ENCODE measurements at places on chromosomes 12 and 14.

DNA sequence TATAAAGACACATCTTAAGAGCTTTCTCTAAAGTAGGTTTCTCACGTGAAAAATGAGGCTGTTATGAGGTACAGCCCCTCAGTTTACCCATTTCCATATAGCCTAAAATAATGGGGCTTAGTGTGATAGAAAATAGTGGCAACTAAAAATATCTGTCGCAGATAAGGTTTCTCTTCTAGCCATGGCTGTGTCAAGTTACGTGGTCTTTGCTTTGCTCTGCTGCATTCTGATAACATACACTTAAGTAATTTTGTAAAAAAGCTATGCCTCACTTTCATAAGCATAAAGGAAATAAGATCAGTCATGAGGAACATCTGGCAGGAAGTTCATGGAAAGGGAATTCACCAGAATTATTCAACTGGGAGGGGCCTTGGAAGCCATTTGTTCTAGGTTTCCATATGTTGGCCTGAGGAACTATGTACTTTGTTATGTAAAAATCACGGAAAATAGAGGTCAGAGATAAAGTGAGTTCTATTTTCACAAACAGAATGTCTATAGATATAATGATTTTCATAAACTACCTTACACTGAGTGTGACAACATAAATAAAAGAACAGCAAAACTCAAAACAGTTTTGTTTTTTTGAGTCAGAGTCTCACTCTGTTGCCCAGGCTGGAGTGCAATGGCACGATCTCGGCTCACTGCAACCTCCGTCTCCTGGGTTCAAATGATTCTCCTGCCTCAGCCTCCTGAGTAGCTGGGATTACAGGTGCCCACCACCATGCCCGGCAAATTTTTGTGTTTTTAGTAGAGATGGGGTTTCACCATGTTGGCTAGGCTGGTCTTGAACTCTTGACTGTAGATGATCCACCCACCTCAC, 195.6 kb upstream of the KRR1 start:
- no peak for DNase-seq

- peak; percentile 44 for DNase-seq
Measured at GRCh38 chr14:89617481-89618329, 200.7 kb upstream of the FOXN3 start.

GRCh38 chr14:96989306-96989705, 192.1 kb downstream of the VRK1 start:
- DNase-seq = no peak

GRCh38 chr14:64688811-64689281, 15.4 kb upstream of the PLEKHG3 start:
- DNase-seq = no peak

GRCh38 chr14:101859538-101859902, 98.0 kb downstream of the PPP2R5C start:
- no peak for DNase-seq

GRCh38 chr14:98259881-98260280, 1012.1 kb downstream of the BCL11B start:
- DNase-seq = no peak

DNA sequence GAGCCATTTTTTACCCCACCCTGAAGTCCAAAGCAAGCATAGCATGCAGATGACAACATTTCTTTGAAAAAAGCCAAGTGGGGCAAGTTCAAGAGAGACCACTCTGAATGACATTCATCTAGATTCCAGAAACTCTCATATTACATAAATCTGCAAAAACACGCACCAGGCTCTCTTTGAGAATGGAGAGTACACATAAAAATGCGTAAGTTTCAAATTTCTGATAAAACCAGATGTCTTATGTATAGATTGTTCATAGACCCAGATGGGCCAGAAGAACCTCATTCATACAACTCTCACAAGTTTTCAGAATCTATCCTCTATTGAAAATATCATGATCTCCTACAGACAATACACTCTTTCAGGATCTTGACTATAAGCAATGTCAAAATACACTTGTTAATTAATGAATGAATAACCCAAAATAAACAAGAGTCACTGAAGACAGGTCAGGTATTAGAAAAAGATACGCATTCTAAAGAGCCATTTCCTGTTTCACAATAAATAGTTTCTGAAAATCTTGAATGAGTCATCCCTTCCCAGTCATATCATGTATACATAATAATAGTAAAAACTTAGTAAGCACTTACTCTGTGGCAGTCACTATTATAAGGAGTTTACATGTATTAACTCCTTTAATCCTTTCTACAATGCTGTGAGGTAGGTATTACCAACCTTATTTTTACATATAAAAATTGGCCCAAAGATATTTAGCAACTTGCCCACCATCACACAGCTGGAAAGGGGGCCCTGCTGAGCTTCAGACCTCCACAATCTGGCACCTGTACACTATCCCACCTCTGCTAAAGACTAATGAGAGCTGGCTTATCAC, 72.0 kb downstream of the PPP2R5E start:
- no peak for DNase-seq

- no peak for DNase-seq
Measured at GRCh38 chr14:104238424-104239184, 100.2 kb downstream of the KIF26A start.

- DNase-seq = no peak
Measured at GRCh38 chr12:56688846-56689109, 694 bp upstream of the PTGES3 start.

DNA sequence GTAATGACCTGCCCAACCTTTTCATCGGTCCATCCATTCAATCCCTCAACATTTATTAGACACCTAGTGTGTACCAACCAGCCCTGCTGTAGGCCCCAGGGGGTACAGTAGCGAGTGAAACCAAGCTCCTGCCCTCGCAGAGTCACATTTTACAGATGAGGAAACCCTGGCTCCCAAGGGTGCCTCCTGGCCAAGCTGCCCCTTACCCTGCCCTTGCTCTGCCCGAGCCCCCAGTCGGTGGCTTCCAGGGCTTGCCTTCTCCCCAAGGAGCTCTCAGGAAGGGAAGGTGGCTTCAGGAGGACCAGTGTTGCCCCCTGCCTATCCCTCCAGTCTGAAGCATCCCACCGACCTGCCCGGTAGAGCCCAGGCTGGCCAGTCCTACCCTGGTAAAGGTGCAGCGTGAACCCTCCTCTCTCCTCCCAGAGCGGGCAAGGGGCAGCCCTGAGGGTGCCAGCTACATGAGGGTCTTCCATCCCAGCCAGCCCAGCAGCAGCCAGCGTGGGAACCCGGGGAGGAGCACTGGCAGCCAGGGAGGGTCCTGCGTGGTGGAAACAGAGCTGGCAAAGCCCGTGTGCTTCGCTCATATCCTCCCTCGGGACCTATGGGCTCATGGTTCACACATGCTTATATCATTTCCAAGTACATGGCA, 670 bp upstream of the BEGAIN start:
- no peak for DNase-seq

GRCh38 chr14:104792101-104792884, 3.3 kb downstream of the AKT1 start:
- peak; percentile 22 for DNase-seq

GRCh38 chr12:83122623-83122934, 435.9 kb downstream of the TMTC2 start:
- DNase-seq = no peak

DNA sequence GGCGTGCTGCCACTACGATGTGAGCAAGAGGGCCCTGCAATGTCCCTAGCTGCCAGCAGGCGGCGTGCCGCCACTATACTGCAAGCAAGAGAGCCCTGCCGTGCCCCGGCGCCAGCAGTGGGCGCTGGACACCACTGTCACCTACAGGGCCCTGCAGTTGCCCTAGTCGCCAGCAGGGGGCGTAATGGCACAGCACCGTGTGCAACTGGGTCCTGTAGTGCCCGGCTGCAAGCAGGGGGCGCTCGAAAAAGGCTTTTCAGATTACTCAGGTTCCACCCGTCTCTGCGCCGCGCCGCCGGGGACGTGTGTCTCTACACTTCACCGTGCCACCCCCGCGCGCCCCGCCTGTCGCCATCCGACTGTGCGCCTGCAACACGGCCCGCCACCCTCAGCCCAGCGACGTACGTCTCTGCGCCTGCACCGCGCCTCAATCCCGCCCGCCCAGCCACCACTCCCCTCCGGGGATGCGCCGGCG, 1356.9 kb downstream of the TMEM121 start:
- no peak for DNase-seq

- no peak for DNase-seq
Measured at GRCh38 chr14:20757965-20758364, 10.2 kb upstream of the EDDM3B start.

DNA sequence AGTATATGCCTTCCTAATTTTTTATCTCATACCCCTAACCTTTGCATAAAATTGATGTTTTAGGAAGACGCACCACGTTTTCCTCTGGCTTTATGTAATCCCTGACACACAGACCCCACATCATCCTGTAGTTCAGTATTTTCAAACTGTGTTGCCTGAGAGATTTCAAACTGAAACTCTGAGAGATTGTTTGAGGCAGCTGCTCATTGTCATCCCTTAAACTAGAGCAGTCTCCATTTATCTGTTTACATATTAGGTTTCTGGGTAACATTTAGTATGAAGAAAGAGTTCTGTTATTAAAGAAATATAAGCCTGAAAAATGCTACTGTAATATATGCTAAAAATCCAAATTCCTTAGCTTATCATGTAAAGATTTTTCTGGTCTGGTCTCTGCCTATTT, 24.3 kb downstream of the MNAT1 start:
- peak; percentile 10 for DNase-seq

DNA sequence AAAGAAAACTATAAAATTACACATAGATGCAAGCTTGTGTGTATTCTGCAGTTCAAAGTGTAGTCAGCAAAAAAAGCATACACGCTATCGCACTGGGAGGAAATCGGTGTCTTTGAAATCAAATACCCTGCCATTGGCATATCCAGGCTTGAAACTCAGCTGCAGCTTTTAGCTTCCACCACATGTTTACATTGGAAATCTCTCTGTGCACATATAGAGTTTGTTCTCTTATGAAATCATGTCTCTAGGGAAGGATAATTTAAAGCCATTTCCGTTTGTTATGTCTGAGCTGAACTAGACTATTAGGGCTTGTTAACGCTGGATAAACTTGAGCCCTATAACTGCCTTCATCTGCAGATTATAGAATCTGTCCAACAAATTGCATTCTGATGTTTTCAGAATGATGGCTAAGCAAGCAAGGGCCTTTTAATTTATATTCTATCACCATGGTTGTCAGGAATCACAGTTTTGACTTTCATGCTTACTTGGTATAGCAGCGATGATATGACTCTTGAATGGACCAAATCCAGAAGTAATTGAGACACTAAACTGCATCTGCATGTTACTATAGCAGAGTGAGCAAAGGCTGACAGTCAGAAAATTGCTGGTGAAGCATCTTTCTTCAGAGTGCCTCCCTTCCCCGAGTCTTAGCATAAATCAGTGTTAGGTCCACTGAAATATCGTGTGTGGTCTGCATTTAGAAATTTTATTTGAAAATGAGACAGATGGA, 442.8 kb downstream of the ZFP36L1 start:
- no peak for DNase-seq

DNA sequence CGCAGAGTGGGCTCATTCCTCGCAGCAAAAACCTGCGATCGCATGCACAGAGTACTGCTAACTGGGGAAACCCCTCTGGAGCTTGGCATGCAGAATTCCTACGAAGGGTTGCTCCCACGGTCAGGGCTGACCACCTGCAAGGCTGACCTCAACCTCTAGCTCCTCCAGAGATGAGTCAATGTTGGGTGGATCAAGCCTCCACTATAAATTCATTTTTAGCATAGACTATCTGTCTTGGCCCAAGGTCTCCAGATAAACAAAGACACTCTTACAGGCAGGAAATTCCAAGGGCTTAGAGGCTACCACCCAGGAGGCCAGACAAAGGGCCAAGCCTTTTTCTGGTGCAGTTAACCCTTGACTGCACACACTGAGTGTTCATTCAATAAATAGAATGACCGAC, 296.5 kb downstream of the TMEM132D start:
- DNase-seq = no peak

GRCh38 chr14:71320734-71321573, 413.7 kb downstream of the PCNX1 start:
- DNase-seq = peak; percentile 58

GRCh38 chr12:43835264-43835655, 621 bp upstream of the TMEM117 start:
- DNase-seq = no peak

DNA sequence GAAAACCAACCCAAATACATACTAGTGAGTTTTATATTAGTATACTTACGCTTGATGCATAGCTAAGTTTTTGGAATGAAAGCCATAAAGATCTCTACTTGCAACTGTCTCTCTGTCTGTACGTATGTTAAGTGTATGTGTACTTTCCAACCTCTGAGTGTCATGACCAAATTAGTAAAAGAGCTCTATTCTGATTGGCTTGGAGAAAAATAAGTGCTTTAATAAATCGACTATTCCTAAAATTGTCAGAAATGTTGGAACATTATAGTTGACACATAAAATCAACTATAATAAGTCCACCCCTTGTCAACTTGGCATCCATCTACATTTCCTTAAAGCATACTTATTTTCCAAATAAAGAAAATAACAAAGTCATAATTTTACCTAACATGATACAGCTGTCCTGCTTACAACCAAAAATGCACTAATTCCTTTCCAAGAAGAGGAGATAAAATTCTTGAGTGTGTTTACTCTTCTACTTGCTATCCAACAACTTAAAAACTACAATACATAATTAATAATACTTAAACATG, 507.4 kb upstream of the ATP2B1 start:
- DNase-seq = no peak

DNA sequence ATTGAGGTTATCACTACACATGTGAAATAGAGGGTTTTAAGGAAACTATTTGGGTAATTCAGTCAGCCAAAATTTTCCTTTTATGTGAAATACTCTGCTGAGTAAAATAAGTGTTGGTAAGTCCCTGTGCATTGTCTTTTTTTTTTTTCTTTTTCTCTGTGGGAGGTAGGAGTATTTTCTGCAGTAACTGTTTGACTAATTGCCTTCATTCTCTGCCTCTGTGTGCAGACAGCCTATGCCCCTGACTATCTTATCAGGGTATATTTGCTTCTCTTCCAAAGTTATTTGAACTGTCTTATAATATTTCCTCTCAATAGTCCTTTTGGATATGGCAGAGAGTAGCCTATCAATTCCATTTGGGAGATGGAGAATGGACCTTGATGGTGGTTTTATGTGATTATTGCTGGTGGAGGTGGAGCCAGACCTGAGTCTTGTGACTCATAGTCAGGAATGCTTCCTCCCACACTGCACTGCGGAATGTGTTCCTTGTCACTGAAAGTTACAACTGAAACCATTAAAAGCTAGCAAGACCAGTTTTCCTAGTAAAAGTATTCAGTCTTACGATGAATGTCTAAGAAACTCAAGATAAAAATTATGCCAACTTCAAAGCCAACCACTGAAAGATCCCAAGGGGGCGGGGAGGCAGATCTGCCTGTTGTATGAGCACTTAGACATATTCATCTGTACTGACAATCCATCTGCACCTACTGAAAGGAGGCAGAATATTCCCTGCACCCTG, 40.9 kb upstream of the STXBP6 start:
- no peak for DNase-seq
